ENCODE measurements at places on chromosomes 2 and 18. TPM values are rescaled to one million over a fixed set of nuclear protein-coding genes. Genes with fewer than 3 reads are reported as not detected.

The TMEM247 gene
- not detected for total RNA-seq

The TMEM200C gene
- not detected for total RNA-seq

The CFAP65 gene
- total RNA-seq: 0.48 TPM

The GRHL1 gene
- 1.3 TPM for total RNA-seq

The ANKRD30B gene
- not detected for total RNA-seq

The CROCC2 gene
- not detected for total RNA-seq

The DSEL gene
- 0.40 TPM for total RNA-seq

The SLC1A4 gene
- 10.3 TPM for total RNA-seq

The RGPD4 gene
- total RNA-seq: not detected

The C2orf80 gene
- not detected for total RNA-seq

The CCDC150 gene
- 8.2 TPM for total RNA-seq

The IL1R2 gene
- 1.3 TPM for total RNA-seq

The CD302 gene
- 2.1 TPM for total RNA-seq

The NHEJ1 gene
- 15.2 TPM for total RNA-seq

The PPM1G gene
- total RNA-seq: 165 TPM

The HRH4 gene
- total RNA-seq: not detected

The NT5C1B gene
- not detected for total RNA-seq

The MTA3 gene
- total RNA-seq: 35.0 TPM

The ZNF804A gene
- total RNA-seq: not detected

The CELF4 gene
- not detected for total RNA-seq

The RAB12 gene
- 30.6 TPM for total RNA-seq

The REG3A gene
- not detected for total RNA-seq

The TUBB8B gene
- total RNA-seq: not detected

The SF3B6 gene
- total RNA-seq: 170 TPM

The PDE11A gene
- total RNA-seq: 0.38 TPM

The TUBA3D gene
- 11.1 TPM for total RNA-seq

The SAG gene
- total RNA-seq: not detected

The UGT1A5 gene
- total RNA-seq: not detected

The MDH1B gene
- 1.9 TPM for total RNA-seq

The LHCGR gene
- not detected for total RNA-seq

The PROKR1 gene
- total RNA-seq: not detected

The ABCG8 gene
- total RNA-seq: not detected

The AGXT gene
- not detected for total RNA-seq

The TCF7L1 gene
- 10.4 TPM for total RNA-seq

The TEKT4 gene
- total RNA-seq: not detected

The UNC80 gene
- total RNA-seq: not detected

The PAX3 gene
- not detected for total RNA-seq

The IL36B gene
- total RNA-seq: 0.17 TPM

The ALPG gene
- 0.33 TPM for total RNA-seq

The DIPK1C gene
- not detected for total RNA-seq

The SPDYA gene
- total RNA-seq: not detected
